ENCODE measurements at places on chromosomes 7 and 10.

- no peak for DNase-seq
Measured at GRCh38 chr10:95756041-95756761, at the start of gene ENTPD1. Gene ENTPD1 (plus strand): TSS chr10:95756163. CDS start chr10:95756240, 77 bp downstream.

- DNase-seq, result no peak
Measured at GRCh38 chr7:68601826-68602225, 996.4 kb upstream of the AUTS2 start.

DNA sequence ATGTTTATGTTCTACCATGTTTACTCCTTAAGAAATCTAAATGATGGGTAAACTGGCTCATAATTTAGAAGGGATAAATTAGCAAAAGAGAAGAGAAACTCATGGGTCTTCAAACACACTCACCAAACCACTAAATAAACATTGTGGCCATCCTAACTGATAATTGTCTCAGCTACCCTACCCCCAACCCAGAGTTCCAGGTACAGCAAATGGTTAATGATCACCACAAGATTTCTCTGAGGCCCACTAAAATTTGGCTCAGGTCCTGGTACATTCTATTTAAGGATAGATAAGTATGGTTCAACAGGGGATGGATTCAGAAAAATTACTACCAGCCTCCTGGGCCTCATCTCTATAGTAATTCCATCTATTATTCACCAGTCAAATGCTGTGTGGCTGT lies 21.4 kb downstream of the SLC25A13 start:
- DNase-seq, result no peak

DNA sequence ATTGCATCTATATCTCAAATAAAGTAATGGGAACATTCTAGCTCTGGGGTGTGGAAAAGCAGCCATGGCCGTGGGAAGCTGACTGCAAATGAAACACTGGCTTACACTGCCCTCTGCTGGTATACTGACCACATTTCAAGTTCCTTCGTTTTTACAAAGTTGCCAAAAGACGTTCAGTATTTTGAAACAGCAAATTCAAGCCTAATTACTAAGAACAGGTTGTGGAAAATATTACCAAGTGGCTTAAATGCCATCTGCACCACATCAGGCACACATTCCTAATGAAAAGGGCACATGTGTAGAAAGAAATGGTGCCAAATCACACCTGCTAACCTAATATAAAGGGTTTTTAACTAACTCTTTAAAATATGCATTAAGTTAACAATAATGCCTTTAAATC lies 83.9 kb downstream of the JAZF1 start:
- peak; percentile 66 for DNase-seq

GRCh38 chr7:31371621-31372020 lies 31.1 kb upstream of the NEUROD6 start:
- no peak for DNase-seq

DNA sequence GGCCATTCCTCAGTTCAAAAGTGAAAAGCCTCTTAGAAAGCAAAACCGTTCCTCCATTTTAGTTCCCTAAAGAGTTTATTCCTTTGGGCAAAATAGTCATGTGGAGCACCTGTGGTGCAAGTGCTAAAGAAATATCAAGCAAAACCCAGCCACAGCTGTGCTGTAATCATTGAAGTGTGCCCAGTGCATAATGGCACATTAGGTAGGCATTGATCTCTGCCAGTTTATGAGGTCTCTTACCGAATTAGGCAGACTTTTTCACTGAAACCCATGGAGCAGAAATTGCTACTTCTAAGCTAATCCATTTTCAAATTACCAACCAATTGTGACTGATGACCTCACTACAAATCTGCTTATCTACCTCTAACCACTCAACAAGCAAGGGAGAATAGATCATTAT lies 97.2 kb upstream of the SEMA3A start:
- no peak for DNase-seq
